ENCODE measurements at places on chromosomes 3 and 15.

- no peak for DNase-seq
Observed at GRCh38 chr3:179927191-179927590, 109.5 kb downstream of the PEX5L start.

DNA sequence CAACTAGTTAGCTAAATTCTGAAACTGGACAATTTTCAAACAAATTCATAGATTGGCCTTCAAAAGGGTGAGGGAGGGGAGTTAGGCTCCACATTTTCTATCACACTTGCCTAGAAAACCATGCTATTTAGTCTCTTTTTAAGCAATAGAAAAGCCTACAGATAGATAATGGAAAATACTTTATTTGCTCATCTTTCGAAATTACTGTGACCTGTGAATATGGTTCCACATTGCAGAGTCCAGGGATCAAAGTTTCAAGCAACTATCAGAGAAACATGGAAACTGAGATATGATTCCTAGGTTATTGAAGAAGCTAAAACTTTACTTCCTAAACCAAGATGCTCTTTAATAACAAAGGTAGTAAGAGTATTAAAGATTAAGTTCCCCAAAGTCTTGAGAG, 176.6 kb upstream of the NECTIN3 start:
- no peak for DNase-seq

DNA sequence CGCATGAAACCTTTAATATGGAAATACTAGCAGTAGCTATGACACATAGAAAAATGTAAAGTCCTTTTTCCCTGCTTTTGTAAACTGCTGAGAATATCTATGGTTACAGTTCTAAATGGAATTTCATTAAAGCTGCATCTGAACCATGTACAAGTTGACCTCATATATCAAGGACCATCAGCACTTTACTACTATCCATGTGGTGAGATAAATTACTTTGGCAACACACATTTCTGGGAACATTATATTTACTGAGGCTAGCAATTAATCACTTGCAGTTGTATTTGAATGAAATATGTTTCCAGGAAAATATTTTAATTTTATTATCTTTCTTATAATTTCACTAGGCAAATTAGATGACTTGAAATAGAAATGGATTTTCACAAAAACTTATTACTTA, 545.5 kb downstream of the NAALADL2 start:
- no peak for DNase-seq

DNA sequence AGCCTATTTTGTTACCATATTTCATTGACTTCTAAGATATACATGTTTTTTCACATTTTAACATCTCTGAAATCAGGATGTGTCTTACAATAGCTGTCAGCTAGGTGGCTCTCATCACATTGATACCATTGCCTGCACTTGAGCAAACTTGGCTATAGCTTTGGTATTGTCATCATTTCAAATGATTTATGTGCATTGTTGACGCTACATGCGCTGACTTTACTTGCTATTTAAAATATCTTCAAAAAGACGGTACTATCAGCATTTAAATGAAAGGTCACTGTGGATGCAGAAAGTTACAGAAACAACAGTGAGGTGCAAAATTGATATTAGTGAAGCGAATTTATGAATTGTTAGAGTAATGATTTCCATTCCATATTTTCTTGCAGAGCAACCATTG, 54.0 kb upstream of the ABHD2 start:
- DNase-seq: no peak

DNA sequence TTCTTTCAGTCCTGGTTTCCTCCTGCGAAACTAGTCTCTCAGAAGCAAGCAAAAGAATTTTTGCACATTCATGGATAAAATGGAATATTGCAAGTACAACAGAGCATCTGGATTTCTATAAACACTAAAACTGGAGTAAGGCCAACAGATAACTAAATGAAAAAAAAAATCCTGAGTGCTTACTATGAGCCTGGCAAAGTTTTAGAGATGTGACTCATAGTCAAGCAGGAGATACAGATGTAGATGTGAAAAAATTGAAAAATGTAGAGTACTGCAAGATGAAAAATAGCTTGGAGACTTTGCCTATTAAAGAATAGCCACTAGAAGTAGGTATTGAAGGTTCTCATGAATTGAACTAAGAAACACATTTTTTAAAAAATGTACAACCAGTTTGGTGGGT, 397.4 kb downstream of the OTOL1 start:
- DNase-seq: no peak

DNA sequence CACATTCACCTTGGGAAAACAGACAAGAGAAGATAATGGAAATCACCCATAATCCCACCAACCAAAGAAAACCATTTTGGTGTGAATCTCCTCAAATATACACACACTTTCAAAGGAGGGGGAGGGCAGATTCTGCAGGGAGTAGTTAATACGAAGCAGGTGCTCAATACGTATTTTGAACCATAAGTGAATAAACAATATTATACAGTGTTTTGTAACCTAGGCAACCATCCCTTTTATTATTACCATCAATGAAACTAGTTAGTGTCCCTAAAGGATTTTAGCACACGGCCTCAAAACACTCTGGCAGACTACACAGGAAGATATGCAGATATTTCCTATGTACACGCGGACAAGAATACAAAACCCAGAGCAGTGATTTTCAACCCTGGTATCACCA, 6.1 kb downstream of the OSBPL10 start:
- DNase-seq: no peak

DNA sequence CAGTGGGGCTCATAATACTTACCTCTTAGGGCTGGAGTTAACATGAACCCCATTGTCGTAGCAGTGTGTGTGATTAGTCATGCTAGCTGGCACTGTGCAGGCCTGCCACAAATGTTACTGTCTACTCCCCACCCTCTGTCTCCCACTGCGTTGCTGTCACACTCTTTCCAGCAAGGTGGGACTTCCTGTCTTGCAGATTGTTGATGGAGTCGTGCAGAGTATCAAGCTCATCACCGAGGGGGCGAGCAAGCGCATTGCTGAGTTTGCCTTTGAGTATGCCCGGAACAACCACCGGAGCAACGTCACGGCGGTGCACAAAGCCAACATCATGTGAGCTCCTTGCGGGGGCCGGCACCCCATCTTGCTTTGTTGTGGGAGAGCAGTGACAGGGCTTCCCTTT, 12.9 kb downstream of the IDH3A start:
- no peak for DNase-seq

- no peak for DNase-seq
Observed at GRCh38 chr3:97823046-97824004, 1.5 kb downstream of the CRYBG3 start.

DNA sequence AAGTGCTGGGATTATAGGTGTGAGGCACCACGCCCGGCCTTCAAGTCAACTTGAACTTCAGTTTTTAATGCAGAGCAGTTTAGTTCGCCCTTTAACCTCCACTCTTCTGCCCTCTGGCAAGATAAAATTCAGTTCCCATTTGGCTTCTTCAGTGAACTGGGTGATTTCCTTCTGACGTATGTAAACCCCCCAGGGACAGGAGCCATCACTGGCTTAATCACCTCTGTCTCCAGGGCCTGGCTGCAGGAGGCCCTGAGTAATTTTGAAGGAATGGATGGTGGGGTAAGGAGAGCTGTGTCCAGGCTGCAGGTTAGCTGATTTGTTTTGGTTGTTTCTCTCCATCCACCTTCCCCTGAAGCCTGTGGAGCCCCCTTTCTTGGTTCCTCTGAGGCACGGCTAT, 11.9 kb downstream of the MCM2 start:
- no peak for DNase-seq

DNA sequence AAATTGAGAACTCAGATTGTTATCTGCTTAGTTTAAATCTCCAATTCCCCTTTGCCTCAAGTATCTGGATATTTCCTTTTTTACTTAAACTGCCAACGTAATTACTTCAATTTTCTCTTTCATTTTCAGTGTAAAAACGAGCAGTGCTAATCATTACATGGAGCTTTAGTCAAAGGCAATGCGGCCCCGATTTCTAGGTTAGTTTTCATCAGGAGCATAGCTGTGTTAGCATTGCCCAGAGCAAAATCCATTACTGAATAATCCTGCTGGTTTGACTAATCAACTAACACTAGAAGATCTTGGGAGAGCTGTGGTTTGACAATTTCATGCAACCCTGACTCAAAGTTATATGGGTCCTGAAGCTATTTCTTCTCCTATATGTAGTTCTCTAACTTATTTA, 46.2 kb downstream of the ZPLD1 start:
- no peak for DNase-seq

DNA sequence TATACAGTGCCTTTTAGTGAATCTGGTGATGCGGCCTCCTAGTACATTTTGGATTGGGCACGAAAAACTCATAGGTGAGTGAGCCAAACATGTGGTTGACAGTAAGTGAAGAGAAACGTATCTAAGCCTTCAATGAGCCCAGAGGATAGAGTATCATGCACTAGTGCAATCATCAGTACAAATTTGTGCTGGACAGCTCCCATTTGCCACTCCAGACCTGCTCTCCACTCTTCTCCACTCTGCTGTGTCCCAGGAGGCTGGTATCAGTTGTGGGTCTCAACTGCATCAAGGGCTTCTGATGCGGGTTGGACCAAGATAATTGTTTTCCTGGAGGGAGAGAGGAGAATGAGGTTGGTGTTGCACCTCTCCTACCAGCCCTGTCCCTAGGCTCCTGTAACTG, 9.1 kb upstream of the RASGRF1 start:
- DNase-seq: no peak

DNA sequence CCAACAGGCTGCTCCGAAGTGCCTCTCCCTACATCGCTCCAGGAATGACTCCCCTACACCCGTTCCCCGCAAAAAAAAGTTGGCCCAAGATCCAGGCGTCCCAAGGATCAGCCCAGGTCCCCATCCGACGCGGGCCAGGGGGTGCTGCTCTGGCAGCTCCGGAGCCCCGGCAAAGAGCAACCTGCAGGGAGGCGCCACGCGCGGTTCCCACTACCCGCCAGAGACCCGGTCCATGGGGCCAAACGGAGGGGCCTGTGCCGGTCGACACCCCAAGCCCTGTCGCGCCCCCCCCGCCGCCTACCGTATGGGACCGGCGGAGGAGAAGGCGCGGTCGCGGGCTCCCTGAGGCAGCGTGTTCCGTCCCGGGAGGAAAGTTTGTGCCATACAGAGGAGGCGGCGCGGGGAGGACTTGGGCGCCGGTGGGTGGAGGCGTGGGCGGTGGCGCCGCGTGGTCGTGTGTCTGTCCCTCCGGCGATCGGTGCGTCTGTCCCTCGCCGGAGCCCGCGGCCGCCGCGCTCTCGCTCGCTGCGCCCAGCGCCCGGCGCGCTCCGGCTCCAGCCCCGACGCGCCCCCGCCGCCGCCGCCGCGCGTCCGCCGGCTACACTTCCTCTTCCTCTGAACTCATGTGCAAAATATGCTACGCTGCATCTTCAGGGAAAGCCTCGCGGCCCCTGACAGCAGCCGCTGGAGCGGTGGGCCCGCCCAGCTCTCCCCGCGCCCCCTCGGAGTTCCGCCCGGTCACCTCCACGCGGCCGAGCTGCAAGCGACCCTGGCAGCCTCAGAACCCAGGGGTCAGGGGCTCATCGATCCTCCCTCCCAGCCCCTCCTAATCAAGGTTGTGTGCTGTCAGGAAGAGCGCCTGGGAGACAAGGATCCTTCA, at the start of gene RFTN1:
RFTN1 (minus strand) TSS at position 559 of the 880 bp plus-strand sequence. CDS start 19,830 bp downstream, outside the sequence.
- DNase-seq: no peak

DNA sequence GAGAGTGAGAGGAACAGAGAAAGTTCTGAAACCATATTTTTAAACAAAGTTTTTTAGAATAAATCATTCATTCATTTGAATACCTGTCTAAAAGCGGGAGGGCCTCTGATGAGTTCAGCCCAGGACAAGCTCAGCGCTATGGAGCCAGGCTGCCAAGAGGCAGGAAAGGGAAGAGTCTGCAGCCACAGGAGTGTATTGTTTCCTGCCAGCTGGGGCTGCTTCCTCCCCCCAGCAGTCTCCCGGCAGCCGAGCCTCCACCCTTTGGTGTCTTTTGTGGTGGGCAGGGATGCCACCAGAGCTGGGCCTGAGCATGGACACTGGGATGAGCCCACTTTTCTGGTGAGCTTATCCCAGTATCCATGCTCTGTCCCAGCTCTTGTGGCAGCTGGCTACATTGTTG, 199.5 kb upstream of the TPRG1 start:
- DNase-seq: no peak

GRCh38 chr3:79297245-79297960, 470.4 kb downstream of the ROBO1 start:
- no peak for DNase-seq

DNA sequence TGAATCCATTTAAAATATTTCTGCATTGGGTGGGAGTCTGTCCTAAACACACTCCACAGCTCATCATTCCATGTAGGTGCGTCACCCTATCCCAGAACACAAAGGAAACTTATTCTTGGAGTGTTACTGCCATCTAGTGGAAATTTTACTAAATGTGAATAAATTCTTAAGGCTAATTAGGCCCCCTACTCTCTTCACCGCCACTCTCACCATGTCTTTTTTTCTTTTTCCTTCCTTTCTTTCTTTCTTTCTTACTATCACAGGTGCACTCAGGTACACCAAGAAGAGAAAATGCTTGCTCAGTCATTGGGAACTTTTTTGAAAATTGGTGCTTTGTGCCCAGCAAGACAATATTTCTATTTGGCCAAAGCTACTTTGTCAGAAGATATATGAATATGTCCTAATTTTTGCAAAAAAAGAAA, 26.4 kb upstream of the ATP8B4 start:
- peak; percentile 47 for DNase-seq

GRCh38 chr15:71678191-71678590, 132.2 kb upstream of the NR2E3 start:
- no peak for DNase-seq

DNA sequence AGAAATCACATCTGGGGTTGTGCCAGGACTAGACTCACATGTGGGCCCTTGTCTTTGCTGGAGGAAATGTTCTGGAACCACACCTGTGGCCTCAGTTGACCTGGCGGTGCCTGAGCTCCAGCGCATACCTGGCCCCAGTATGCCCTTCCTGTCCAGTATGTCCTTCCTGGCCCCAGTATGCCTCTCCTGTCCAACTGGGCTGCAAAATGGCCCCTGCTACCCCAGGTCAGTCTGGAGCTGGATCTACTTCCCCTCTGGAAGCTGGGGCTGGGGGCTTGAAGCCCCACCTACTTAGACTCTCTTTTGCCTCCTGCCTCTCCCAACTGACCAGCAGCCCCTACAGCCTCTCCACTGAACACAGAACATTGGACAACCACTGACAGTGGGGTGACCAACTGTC, 15.3 kb downstream of the RASGRF1 start:
- DNase-seq: no peak

- no peak for DNase-seq
Observed at GRCh38 chr3:197549261-197549885, 6.4 kb downstream of the BDH1 start.

- DNase-seq: no peak
Observed at GRCh38 chr15:53808058-53808706, 48.7 kb upstream of the WDR72 start.

- no peak for DNase-seq
Observed at GRCh38 chr15:62653122-62653521, 389.4 kb upstream of the TPM1 start.

GRCh38 chr15:60001610-60002527, 2.2 kb upstream of the FOXB1 start:
- no peak for DNase-seq

- peak; percentile 82 for DNase-seq
Observed at GRCh38 chr3:47324278-47324865, 41.6 kb downstream of the KLHL18 start.

- no peak for DNase-seq
Observed at GRCh38 chr3:31596176-31596575, 63.5 kb downstream of the STT3B start.

- DNase-seq: no peak
Observed at GRCh38 chr3:138439646-138440045, 5.2 kb downstream of the ESYT3 start.
